ENCODE measurements at places on chromosomes 3 and 15.
A peak's percentile ranks its signal among the peaks of the same experiment; 100 is the strongest.

DNA sequence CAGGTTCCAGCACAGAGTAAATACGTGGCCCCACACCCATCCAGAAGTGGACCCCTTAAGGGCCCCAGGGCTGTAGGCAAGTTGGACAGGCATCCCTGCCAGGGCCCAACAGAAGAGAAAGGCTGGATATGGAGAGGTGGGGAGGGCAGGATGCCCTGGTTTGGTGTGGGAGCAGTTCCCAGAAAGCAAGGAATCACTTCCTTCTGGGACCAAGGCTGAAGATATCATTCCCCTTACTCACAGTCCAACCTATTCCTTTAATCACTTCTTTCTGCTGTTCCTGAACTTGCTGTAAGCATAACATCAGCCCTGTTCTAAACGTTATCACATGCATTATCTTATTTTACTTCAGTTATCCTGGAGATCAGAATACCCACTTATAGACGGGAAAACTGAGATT, 6.1 kb upstream of the MESP2 start:
- no peak for DNase-seq

GRCh38 chr3:11236588-11237461, 35.4 kb upstream of the ATG7 start:
- DNase-seq, result peak; percentile 65

DNA sequence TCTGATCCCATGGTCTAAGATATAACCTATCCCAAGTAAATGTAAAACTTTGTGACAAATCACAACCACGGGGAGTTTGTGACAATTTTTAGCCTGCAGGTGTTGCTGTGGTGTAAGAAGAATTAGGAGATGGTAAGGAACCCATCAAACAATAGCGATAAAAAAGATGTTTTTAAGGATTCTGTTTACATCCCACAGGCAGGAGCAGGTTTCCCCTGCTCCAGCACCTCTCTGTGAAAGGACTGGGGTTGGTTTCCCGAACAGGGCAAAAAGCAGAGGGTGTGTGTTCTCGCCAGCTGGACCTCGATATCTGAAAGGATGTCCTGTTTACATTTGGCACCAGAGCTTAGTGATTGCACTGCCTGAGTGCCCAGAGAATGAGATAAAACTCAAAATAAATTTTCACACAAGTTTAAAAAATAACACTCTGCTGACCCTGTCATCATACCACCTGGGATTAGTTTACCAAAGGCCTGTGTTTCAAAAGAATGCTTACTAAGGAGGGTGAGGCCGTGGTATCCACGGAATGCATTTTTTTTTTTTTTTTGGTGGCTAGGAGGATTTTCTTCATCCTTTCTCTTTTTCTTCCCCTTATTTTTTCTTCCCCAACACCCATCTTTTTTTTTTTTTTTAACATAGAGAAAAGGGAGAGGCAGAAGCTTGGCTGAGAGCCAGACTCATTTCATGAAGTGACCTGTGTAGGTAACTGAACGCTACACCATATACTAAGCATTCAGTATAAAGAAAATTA, 151.8 kb upstream of the DPH6 start:
- DNase-seq, result peak; percentile 87

- no peak for DNase-seq
Measured at GRCh38 chr3:18372786-18373405, 52.2 kb downstream of the SATB1 start.

- peak; percentile 77 for DNase-seq
Measured at GRCh38 chr3:190012314-190012782, 108.3 kb downstream of the P3H2 start.

GRCh38 chr3:133663569-133664313, 2.0 kb upstream of the TOPBP1 start:
- peak; percentile 80 for DNase-seq

- DNase-seq, result no peak
Measured at GRCh38 chr3:59121346-59122144, 71.7 kb upstream of the CFAP20DC start.

- DNase-seq, result peak; percentile 61
Measured at GRCh38 chr15:89672221-89673164, 6.7 kb downstream of the PLIN1 start.

DNA sequence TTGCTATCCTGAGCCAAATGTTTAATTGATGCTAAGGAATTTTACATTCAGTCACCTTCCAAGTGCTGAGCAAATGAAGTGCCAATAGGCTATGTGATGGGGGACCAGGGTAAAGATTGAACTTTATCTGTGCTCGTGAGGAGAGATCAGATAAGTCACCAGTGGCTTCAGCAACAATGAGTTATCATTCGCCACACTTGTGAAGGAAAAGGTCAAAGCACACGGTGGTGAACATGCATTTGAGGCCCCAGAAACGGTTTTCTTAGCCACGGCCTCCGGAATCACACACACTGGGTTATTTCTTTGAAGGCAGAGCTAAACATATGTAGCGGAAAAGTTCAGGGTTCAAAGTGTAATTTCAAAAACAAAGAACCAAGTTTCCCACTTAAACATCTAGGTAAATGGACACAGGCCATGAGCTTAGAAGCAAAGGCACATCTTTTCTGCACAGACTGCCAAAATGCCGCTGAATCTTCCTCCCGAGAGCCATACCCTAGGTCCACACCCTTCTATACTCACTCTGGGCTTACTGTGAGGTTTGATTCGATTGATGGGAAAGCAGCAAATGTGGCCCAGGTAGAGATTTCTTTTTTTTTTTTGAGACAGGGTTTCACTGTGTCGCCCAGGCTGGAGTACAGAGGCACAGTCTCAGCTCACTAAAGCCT, 268.5 kb downstream of the SHQ1 start:
- no peak for DNase-seq

GRCh38 chr15:74780523-74781430, 1.1 kb upstream of the CSK start:
- peak; percentile 43 for DNase-seq

GRCh38 chr3:70766301-70766700, 453.9 kb upstream of the MDFIC2 start:
- DNase-seq, result no peak

DNA sequence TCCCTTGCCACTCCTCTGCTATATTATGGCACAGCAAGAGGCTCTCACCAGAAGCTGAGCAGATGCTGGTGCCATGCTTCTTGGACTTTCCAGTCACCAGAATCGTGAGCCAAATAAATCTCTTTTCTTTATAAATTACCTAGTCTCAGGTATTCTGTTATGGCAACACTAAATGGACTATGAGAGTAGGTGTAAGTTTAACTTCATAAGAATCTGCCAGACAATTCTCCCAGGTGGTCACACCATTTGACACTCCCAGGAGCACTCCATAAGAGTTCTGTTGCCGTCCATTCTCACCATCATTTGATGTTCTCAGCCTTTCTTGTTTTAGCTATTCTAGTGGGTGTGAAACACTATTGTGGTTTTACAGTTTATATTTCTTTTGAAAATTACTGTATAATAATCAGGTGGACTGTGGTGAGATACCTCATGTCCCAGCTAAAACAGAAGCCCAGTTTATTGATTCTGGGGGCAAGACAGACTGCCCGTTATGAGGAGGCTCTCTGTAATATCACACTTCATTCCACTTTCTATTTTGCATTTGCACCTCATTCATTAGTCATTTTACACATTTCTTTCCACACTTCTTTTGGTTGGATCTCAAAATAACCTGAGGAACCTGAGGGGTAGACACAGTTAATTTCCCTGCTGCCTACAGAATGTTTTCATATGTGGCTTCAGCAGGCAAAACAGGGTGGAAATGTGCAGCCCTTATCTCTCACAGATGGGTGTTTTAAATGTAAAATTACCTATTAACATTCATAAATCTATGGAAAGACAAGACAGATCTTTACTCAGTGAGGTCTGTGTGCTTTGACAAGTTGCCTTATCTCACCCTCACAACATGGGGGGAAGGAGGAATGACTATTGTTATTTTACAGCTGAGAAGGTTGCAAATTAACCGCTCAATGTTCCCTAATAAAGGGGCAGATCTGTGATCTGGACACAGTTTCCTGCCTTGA, 42.1 kb downstream of the CDCP1 start:
- DNase-seq, result no peak

GRCh38 chr3:42194943-42195510, 71.0 kb downstream of the CCK start:
- no peak for DNase-seq

DNA sequence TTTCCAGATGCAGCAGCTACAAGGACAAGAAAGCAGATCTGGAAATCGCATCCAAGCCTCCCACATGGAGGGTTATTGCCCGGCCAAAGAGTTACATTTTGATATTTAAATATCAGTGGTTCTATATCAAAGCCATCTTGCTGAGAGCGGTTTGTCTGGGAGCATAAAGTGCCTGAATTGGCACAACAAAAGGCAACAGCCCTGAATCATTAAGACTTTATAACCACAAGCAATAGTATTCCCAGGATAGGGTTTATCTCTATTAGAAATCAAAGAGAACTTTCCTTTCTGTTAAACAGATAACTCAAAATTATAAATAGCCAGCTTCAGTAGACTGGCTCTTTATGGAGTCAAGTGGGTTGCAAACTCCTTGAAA, 564.7 kb downstream of the ROBO1 start:
- DNase-seq, result no peak

DNA sequence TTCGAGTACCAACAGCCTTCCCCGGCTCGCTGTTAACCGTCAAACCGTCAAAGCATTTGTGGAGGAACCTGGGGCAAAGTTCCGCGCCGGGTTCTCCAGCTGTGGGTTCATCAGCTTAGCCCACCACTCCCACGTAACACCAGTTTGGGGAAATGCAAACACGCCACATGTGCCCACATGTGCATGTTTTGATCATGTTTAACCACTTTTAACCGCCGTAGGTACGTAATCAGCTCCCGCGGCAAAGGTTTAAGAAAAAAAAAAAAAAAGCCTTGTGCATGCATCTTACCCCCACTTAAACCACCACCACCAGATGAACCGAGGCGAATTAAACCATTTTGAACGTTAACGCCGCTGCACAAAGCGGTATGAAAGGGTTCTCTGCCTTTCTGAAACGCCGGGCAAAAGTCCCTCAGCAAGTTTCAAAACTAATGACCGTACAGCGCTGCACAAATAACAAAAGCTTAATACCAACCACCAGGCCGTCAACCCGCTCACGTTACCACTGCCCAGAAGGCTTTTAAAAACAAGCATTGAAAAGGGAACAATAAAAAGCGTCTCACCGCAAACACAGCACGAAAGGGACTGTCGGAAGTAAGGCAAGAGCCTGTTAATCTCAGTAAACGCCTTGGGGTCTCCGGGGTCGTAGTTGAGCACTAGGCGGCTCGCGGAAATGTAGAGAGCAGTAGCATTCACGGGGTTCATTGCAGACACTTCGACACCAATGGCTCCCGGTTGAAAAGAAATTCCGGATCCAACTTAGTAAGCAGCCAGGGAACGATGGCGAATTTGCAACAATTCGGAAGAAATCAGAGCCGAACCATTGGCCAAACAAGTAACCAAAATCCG, 1.5 kb downstream of the MSL2 start:
- DNase-seq, result peak; percentile 34

GRCh38 chr15:46120713-46121112, 485.9 kb downstream of the SQOR start:
- no peak for DNase-seq

DNA sequence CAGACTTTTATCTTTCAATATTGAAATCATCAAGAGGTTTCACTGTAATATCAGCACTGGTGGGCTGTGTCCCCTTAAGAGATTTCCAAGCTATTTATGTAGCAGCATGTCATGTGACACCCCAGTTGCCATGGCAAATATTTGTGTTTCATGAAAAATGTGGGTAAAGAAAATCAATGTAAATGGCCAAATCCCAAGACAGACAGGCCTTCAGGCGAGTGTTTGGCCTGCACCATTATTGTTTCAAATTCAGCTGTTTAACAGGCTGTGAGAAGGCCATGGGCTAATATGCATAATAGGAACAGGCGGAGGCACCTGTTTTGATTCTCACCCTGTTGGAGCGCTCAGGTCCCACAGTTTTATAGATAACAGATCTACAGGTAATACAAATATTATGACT, 104.2 kb downstream of the IQCH start:
- no peak for DNase-seq

GRCh38 chr3:59774634-59775033, 724.8 kb upstream of the CFAP20DC start:
- peak; percentile 82 for DNase-seq

- DNase-seq, result peak; percentile 68
Measured at GRCh38 chr15:83698294-83698693, 44.4 kb downstream of the ADAMTSL3 start.

GRCh38 chr15:32837935-32838334, 120.1 kb downstream of the GREM1 start:
- DNase-seq, result no peak

DNA sequence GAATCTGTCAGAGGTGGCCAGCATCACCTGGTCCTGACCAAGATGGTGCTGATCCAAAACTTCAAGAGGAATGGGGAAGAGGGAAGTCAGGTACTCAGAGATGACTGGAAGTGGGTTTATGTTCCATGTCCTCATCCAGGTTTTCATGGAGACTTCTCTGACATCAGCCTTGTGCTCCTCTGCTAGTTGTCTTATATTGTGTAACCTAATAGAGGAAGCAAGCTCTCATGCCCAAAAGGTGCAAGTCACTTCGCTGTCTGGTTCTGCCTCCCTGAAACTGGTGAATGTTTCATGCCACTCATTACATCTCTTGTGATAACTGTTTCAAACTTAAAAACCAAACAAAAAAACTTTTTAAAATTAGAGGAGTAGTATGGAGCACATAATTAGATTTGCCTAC, 127.2 kb upstream of the MANF start:
- DNase-seq, result no peak

DNA sequence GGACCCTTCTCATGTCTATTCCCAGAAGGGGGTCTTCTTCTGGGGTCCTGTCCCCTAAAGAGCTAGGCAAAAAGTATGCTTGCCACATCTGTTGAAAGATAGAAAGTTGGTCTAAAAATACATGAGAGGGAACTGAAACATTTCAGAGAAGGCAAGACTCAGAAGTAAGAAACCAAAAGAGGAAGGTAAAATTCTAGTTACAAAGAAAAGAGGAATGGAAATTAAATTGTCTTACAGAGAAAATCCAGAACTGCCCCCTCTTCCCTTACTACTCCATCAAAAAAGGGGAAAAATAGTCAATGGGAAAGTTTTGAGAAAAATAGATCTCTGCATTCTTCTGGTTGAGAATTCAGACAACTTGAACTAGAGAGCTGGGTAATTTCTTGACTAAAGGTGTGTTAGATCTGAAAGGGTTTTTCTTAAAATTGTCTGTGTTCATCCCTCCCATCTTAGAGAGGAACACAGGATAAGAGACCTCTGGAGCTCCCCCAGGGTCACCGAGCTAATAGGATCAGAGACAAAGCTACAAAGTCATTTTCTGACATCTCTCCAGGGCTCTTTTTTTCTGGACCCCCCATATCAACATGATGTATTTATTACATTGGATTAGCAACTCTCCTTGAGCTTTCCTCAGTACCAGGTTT, 32.3 kb upstream of the CCR2 start:
- no peak for DNase-seq

DNA sequence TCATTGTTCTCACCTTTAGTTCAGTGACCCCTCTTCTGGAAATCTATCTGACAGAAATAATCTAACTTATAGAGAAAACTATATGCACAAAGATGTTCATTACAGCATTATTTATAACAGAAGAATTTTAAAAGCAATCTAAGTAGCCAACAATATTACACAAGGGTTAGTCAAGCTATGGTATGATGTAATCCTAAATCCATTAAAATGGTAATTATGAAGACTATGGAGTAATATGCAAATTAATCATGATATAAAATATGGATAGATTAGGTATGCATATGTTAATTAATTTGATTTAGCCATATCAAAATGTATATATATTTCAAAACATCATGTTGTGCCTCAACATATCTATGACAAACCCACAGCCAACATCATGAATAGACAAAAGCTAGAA, 17.7 kb upstream of the HERC1 start:
- no peak for DNase-seq

Measured in choroid plexus epithelial cell (primary cell).